ENCODE measurements at places on chromosomes 1 and 21.

DNA sequence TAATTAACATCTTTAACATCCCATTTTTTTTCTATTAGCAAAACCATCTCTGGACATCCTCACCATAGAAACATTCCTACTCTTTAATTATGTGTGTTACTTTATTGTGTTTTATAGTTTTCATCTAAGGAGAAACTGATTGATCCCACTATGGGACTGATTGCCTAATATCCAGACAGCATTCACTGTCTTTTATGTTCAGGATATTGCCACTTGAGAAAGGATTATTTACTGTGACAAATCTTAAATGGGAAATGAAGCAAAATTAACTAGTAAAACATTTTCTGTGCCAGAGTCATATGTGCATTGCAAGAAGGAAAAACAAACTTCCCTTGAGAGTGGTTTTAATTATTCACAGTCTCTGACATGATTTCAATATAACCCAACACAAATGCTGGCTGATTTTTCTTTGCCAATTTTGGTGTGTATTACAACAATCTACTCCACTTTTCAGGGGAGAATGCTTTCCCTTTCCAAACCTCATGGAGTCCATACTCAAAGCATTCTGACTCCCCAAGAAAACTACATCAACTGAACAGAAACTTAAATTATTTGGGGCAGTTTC is 15.8 kb upstream of the RGS13 start:
- no peak for DNase-seq

DNA sequence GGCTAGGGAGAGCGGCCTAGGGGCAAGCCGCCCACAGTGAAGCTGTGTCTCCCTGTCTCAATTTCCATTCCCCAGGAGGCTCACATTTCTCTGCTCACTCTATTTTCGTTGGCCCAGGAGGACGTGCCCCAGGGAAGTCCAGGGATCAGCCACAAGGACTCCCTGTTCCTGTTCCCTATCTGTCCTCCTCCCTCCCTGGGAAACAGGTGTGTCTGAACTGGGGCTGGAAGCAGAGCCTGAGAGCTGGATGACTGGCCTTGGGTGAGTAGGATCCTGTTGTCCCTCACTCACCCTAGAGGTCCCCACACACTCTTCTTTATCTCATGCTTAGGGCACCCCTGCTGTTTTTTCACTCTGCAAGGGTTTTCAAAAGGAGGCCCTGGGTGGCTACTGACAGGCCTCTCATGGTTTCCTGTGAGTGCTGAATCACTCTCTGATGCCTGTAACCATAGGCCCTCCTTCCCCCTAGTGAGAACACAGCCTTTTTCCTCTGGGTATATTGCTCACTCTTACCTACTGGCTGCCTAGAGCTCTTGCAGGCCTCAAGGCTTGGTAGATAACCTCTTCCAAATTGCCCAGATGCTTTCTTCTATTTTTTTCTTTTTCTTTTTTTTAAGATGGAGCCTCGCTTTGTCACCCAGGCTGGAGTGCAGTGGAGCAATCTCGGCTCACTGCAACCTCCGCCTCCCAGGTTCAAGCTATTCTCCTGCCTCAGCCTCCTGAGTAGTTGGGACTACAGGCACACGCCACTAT is 3.3 kb upstream of the UTP11 start:
- DNase-seq: peak; percentile 71

DNA sequence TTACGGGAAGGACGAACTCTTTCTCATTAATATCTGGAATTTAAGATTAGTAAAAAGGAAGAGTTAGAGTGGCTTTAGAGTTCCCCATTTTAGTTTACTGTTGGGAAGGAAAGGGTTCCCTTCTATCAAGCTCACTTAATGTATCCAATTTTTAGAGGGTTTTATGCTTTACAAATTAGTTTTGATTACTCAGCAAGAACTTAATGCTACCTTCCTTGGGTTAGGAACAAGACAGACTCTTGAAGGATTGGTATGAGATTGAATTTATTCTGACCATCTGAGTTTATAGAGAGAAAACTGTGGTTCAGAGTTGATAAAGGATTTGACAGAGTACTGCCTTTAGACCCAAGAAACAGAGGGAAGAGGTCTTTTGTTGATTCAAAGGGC is 29.5 kb upstream of the RGS4 start:
- DNase-seq: no peak

DNA sequence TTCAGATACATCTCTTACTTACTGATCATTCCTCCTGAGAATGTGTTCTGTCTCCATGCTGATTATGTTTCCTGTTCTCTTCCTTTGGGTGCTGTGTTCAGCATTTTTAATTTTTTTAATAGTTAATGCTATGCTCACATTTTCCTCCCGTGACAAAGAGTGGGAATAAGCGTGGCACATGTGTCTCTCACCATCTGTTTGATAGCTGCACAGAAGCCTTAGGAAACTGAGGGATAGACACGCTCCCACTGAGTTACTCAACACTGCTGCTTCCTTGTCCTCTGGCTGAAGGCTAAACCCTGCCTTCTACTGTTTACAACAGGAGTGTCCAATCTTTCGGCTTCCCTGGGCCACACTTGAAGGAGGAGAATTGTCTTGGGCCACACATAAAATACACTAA is 264.2 kb downstream of the DISC1 start:
- DNase-seq: no peak

DNA sequence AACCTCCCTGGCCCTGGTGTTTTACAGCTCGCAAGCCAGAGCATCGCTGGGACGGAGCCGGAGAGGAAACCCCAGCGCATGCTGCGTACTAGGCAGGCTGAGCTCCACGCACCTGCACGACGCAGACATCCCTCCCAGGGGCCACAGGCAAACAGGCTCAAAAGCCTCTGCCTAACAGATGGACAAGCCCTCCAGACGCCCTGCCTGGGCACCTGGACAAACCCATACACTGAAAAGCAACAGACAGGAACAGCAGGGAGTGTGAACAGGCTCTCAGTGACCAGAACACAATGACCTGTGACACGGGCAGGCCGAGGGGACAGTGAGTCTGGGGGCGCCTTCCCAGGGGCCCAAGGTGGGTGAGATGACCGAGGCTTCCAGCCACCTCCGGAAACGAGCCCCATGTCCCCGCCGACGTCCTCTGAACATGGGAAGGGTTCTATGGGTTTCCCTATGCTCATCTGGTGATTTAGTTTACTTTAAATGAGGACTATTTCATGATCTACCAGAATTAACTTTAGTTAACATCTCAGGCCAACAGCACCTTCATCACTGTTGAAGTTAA is 40.3 kb downstream of the NPHP4 start:
- DNase-seq: no peak

DNA sequence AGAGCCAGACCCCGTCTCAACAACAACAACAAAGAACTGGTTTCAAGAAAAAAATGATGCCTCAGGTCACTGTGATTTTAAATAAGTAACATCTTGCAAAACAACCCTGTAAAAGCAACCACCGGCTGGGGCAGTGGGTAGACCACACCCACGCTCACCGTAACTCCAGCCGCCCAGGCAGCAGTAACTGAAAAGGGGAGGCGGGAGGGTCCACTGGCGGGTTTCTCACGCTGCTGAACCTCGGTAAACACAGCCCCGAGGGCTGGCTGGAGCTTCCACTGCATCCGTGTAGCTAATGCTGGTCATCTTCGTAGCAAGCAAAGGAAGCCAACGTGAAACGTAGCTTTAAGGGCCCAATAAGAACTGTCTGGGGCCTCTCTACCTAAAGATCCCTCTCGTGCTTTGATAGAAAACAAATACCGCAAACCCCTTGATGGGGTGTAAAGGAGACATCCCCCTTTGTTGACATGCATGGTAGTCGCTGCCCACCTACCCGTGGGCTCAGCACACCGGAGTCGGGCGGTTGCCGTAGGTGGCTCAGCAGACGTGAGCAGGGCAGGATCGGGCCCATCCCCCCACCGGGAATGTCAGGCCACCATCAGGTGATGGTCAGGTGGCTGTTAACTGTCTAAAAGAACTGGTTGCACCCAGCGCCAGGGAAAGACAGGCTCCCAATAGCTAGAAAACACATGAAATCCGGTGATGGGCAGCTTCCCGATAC is 4.2 kb downstream of the C1orf159 start:
- DNase-seq: no peak

DNA sequence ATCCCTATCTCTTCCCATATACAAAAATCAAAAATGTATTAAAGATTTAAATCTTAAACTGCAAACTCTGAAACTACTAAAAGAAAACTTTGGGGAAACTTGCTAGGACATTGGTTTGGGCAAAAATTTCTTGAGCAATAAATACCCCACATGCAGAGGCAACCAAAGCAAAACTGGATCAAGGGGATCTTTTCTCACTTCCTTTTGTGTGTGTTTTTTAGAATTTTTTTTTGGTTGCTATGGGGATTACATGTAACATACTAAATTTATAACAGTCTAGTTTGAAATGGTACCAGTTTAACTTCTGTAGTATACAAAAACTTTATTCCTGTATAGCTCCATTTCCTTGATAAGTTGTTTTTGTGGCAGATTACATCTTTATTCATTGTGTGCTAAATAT is 16.8 kb downstream of the MAST2 start:
- no peak for DNase-seq

GRCh38 chr1:107622966-107623365 is 342.0 kb downstream of the VAV3 start:
- no peak for DNase-seq

DNA sequence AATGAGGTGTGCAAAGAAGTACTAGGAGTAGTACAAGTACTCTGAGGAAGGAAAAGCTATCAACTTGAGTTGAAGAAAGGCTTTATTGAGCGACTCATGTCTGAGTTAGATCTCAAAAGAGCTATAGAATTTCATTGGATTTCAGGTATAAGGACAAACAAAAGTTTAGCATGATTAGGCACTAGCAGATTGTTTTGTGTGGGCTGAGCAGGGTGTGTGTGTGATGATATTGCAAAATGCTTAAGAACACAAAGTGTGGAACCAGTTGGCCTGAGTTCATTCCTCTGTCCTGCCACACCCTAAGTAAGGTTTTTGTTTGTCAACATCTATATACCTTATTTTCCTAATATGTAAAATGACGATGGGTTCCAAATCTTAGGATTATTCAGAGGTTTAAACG is 158.9 kb downstream of the KCNK2 start:
- DNase-seq: no peak

GRCh38 chr1:196607981-196608380 is 259 bp downstream of the KCNT2 start:
- DNase-seq: peak; percentile 2

DNA sequence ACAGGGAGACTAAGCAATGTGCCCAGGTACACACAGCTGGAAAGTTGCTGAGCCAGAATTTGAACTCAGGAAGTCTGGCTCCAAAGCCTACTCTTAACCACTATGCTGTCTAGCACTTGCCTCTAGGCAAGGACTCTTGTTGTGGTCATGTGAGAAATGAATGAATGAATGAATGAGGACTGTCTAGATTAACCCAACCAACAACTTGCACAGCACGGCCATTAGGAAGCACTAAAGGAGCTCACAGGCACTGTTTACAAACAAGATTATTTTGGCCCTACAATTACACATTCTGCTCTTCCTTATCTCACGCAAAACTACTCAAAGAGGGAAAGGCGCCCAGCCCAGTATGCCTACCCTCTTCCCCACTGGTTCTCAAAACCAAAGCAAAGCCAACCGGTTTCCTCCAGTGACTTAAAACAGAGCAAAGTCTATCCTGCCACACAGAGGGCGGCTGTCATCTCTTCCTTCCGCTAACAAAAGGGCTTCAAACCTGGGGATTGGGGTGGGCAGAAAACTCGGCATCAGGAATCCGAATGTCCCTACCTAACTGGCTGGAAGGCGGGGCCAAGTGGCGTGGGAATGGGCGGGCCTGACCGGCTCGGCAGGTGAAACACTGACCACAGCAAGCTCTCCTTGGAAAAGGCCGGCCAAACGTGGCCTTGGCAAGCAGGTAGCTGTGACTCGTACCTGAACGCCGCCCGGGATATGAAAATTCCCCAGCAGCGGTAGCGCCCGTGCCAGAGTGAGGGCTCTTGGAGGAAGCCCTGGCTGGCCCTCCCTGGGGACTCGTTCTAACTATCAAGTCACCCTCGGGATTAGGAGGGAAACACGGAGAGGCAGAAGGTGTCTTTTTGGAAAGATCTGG is 948 bp downstream of the STK40 start:
- no peak for DNase-seq

DNA sequence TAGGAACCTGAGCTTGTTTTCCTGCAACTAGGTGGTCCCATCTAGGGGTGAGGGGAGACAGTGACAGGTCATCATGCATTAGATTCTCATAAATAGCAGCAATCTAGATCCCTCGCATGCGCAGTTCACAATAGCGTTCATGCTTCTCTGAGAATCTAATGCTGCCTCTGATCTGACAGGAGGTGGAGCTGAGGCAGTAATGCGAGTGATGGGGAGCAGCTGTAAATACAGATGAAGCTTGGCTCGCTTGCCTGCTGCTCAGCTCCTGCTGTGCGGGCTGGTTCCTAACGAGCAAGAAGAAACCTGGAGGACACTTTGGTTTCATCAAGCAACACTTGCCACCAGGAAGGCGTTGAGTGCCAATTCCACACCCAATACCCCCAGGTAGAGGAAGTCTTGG is 95.1 kb upstream of the OLIG2 start:
- DNase-seq: no peak

DNA sequence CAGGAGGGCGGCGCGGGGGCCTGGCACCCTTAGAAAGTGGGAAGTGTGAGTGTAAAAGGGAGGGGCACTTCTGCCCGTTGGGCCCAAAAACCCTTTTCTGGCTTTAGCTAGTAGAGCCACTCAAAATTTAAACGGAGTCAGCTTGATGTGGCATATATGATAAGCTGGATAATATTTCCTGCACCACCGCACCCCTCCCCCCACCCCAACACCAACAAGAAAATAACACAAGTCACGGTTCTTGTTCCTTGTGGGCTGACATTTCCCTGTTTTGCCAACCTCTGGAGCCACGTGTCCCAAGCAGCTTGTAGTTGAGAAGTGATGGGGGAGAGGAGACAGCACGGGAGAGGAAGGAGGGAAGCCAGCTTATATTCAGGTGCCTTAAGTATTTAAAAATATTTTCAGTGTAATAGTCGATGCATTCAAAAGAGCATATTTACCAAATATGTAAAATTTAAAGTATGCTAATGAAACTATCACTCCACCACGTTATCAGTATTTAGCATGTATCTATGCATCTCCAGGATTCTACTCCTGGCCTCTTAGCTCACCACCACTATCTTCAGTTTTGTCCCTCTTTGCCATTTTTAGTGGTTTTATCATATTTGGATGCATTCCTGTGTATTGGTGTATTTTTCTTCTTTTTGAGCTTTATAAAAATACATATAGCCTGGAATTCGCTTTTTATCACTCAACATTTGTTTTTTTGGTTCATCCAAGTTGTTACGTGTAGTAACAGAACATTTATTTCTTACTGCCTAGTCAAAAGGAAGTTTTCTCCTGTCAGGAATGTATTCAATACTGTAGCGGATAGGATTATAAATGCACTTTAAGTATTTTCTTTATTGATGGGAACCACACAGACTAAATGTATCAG is 773 bp upstream of the DDX59 start:
- peak; percentile 81 for DNase-seq

GRCh38 chr1:183263886-183264602 is 78.0 kb downstream of the LAMC2 start:
- DNase-seq: no peak

- no peak for DNase-seq
Measured at GRCh38 chr1:33460947-33461629, 11.4 kb upstream of the ZSCAN20 start.
